H9 (cell line): ENCODE measurements at places on chromosomes 2 and 18. TPM values are rescaled to one million over a fixed set of nuclear protein-coding genes. Genes with fewer than 3 reads are reported as not detected.
A peak's percentile ranks its signal among the peaks of the same experiment; 100 is the strongest.

Gene GKN2
- not detected in 2 replicates for total RNA-seq

- no peak for DNase-seq
Observed at GRCh38 chr2:217261452-217261851, 401.6 kb upstream of the TNP1 start.

- DNase-seq = no peak
Observed at GRCh38 chr2:190459881-190460280, 51.7 kb downstream of the MFSD6 start.

DNA sequence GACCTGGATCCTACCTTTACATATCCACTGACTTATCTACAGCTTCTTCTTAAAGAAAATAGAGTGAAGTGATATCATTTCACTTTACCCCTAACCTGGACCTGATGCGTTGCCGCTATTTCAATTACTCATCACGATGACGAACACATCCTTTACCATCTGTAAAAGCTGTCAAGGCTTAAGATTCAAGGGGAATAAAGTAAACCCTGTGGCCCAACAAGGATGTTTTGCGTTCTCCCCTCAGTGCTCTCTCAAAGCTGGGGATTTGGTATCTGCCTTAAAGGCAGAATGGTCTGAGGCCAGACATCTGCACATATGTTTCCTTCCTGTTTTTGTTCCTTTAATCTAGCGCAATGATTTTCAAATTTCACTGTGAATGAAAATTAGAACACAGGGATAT, 100.1 kb upstream of the KLF7 start:
- DNase-seq = no peak

- peak; percentile 42 for DNase-seq
Observed at GRCh38 chr18:5456577-5457461, 87.0 kb downstream of the EPB41L3 start.

- no peak for DNase-seq
Observed at GRCh38 chr18:45111502-45111848, 430.8 kb downstream of the SETBP1 start.

GRCh38 chr2:109545828-109546713, 67.7 kb downstream of the SEPTIN10 start:
- peak; percentile 67 for DNase-seq

DNA sequence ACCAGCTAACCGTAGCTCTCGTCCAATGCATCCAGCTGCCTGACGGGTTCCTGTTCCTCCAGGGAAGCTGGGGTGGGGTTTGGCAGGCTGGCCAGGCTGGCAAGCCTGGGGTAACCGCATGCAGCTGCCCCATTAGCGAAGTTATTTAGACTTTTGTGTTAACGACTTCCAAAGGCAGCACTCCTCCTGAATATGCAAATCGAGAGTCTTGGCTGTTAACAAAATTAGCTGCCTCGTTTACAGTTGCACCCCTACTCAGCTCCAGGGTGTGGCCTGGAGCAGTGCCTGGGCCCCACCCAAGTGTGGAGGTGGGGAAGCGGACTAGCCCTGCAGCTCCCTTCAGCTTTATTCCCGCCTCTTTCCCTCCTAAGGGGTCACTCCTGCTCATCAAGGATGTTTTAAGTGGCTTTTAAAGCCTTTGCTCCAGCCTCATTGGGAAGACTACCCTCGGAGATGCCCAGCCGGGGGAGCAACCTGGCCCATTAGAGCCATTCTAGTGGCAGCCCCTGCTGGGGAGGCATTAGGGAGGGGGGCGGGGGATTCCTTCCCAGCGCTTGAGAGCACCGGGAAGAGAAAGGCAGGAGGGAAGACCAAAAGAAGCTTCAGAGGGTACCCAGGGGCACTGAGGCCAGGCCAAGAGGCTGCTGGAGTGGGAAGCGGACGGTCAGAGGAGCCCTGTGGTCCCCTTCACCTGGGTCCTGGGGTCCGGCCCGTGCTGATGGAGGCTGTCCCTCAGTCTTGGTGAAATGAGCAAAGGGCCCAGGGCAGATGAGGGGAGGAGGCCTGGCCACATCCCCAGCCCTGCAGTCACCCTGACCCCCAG, 204.1 kb downstream of the CELF4 start:
- no peak for DNase-seq

Gene TWIST2
- 0.22 and 0.33 TPM in 2 replicates for total RNA-seq
